Endodermal cell (in vitro differentiated cells): ENCODE measurements at places on chromosomes 11 and 22. TPM values are rescaled to one million over a fixed set of nuclear protein-coding genes. Genes with fewer than 3 reads are reported as not detected.
A peak's percentile ranks its signal among the peaks of the same experiment; 100 is the strongest.

Gene PTGDR2
- 0.15 TPM in 1 of 3 replicates, not detected in the others for total RNA-seq

Gene GPR83
- total RNA-seq: 0.26 and 0.41 TPM in 2 replicates

Gene GLYATL1
- total RNA-seq: 6.1 to 13.1 TPM (median 12.5 TPM) in 3 replicates

Gene USP28
- 61.7 to 108 TPM (median 67.0 TPM) in 3 replicates for total RNA-seq

DNA sequence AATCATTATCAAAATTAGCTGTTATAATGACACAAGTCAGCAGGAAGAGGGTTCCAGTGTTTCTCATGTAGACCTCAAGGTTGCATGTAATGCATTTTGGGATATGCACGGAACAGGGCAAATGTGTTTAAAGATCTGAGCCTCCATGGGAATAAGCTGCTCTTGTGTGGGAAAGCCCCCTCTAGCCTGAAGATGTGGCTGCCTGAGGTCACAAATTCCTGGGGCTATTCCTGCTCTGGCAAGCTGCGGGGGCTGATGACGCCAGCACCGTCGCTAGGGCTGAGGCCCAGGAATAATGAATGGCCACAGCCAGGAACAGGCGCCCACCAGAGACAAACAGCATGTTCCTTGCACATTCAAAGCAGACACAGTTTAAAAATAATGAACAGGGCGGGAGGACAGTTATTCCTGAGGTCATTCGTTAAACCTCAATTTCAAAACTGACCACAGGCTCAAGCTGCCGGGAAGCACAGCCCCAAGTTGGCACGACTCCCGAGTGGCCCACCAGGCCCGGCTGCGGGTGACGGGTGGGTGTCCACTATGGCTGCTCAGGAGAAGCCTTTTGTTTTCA lies 11.7 kb downstream of the OSBPL5 start:
- H3K36me3 ChIP-seq: no peaks in the 10 kb centered on the region
- H3K4me3 ChIP-seq: no peak overlapping the region
- peak overlapping the region; percentile 73 for H3K27ac ChIP-seq
- peaks cover 94% of the 10 kb centered on the region for H3K27me3 ChIP-seq
- DNase-seq: no peak

GRCh38 chr11:120914601-120915000 lies 109.3 kb upstream of the TBCEL start:
- DNase-seq: no peak
- H3K36me3 ChIP-seq: no peaks in the 10 kb centered on the region

DNA sequence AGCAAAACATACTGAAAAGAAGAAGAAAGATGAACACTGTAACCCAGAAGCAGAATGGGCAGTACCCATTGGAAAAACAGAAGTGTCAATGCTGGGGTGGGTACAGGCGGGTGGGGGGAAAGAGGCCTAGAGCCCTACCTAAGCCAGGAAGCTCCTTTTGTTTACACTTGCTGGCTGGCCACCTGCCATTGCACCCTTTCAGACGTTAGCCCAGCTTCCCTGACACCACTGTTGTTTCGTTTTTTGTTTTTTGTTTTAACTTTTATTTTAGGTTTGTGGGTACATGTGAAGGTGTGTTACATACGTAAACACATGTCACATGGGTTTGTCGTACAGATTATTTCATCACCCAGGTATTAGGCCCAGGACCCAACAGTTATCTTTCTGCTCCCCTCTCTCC lies 55.4 kb downstream of the PLEKHA7 start:
- peaks cover 7% of the 10 kb centered on the region for H3K27me3 ChIP-seq
- peaks cover 39% of the 10 kb centered on the region for H3K4me1 ChIP-seq
- no peak overlapping the region for H3K27ac ChIP-seq
- H3K4me3 ChIP-seq: peak overlapping the region; percentile 52

GRCh38 chr11:127056338-127056971 lies 55.9 kb upstream of the KIRREL3 start:
- no peaks in the 10 kb centered on the region for H3K36me3 ChIP-seq
- H3K27me3 ChIP-seq: no peaks in the 10 kb centered on the region
- H3K4me1 ChIP-seq: no peaks in the 10 kb centered on the region
- H3K27ac ChIP-seq: no peak overlapping the region
- no peak for DNase-seq

GRCh38 chr11:87574193-87574592 lies 536.5 kb downstream of the TMEM135 start:
- no peaks in the 10 kb centered on the region for H3K36me3 ChIP-seq
- no peak overlapping the region for H3K27ac ChIP-seq
- H3K4me1 ChIP-seq: no peaks in the 10 kb centered on the region
- no peak for DNase-seq

DNA sequence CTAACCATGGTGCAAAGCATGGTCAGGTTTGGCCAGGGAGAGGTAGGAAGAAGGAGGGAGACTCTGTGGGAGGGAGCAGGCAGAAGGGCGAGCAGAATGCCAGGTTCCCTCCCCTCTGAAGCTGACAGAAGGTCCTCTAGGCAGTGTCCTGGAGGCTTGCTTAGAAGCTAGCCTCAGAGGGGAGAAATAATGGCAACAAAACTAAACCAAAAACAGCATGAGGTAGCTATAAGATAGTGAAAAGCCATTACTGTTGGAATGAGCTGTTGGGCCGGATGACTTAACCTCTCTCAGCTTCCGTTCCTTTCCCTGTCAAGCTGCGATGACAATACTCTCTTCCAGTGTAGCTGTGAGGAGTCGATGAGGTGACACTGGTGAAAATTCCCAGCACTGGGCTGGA lies 36.6 kb downstream of the RASSF10 start:
- H3K4me3 ChIP-seq: no peak overlapping the region
- peaks cover 16% of the 10 kb centered on the region for H3K4me1 ChIP-seq
- H3K27me3 ChIP-seq: no peaks in the 10 kb centered on the region
- H3K36me3 ChIP-seq: no peaks in the 10 kb centered on the region
- no peak for DNase-seq

- no peak for DNase-seq
- H3K4me1 ChIP-seq: no peaks in the 10 kb centered on the region
- no peak overlapping the region for H3K4me3 ChIP-seq
- H3K36me3 ChIP-seq: no peaks in the 10 kb centered on the region
- H3K27me3 ChIP-seq: no peaks in the 10 kb centered on the region
- no peak overlapping the region for H3K27ac ChIP-seq
Measured at GRCh38 chr11:1047595-1048156, 11.2 kb upstream of the MUC6 start.

DNA sequence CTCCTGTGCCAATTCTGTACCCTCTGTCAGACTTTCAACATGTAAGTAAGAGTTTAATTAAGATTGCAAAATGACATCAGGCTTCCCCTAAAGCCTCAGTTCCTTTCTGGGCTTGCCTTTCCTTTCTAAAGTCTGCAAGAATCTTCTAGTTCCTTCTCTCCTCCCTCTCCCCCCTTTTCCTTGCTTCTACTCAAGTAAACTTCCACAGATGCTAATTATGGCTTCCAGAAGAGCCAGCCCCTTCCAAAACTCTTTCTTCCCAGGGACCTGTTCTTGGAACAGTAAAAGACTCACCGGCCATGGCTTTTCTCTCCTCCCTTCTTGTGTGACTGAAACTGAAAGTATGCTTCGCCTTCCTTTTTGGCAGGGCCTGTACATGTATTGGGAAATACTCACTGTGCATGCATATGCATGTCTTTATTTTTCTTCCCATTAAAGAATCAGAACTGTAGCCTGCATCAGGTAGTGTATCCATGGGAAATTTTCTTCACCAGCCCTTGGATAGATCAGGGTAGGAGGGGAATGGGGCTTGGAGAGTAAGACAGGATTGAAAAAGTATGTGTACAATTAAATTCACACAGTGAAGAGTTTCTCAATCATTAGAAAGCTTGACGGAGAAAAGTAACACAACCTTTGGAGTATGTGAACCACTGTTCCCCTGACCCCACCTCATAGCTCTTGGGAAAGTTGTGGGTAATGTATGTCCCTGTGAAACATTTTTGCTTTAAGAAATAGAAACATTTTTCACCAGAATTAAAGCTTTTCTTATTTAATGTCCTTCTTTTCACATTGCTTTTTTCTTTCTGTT lies at the start of gene CASP1:
CASP1 (minus strand) TSS at position 332 of the 808 bp plus-strand sequence; CDS start at position 301, 31 bp downstream.
- no peaks in the 10 kb centered on the region for H3K4me1 ChIP-seq
- H3K27me3 ChIP-seq: no peaks in the 10 kb centered on the region
- H3K27ac ChIP-seq: no peak within 1 kb of the TSS
- no peak for DNase-seq
- H3K4me3 ChIP-seq: no peak within 1 kb of the TSS

DNA sequence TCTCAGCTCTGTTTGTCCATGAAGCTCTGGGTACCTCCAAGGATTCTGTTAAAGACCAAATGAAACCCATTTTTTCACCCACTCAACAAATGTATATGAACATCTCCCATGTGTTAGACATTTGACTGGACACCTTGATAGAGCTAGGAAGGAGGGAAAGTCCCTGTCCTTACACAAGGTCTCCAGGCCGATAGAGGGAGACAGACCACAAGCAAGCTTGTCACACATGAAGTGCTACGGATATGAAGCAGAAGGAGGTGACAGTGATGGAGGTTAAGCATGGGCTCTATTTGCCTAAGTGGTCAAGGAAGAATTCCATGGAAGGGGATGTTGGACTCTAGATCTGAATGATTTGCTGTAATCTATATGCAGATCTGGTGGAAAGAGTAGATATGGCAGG lies 138.5 kb downstream of the MYO18B start:
- no peaks in the 10 kb centered on the region for H3K4me1 ChIP-seq
- H3K4me3 ChIP-seq: no peak overlapping the region
- no peaks in the 10 kb centered on the region for H3K27me3 ChIP-seq
- no peak for DNase-seq
- H3K36me3 ChIP-seq: no peaks in the 10 kb centered on the region

- peaks cover 15% of the 10 kb centered on the region for H3K4me1 ChIP-seq
- H3K27me3 ChIP-seq: no peaks in the 10 kb centered on the region
- H3K27ac ChIP-seq: peak overlapping the region; percentile 13
- DNase-seq: peak; percentile 82
Measured at GRCh38 chr11:131546218-131546895, 175.9 kb downstream of the NTM start.
